Suppressor macrophage treated with lipopolysaccharide for 1 hour (primary cell): ENCODE measurements at places on chromosomes 4 and X.

DNA sequence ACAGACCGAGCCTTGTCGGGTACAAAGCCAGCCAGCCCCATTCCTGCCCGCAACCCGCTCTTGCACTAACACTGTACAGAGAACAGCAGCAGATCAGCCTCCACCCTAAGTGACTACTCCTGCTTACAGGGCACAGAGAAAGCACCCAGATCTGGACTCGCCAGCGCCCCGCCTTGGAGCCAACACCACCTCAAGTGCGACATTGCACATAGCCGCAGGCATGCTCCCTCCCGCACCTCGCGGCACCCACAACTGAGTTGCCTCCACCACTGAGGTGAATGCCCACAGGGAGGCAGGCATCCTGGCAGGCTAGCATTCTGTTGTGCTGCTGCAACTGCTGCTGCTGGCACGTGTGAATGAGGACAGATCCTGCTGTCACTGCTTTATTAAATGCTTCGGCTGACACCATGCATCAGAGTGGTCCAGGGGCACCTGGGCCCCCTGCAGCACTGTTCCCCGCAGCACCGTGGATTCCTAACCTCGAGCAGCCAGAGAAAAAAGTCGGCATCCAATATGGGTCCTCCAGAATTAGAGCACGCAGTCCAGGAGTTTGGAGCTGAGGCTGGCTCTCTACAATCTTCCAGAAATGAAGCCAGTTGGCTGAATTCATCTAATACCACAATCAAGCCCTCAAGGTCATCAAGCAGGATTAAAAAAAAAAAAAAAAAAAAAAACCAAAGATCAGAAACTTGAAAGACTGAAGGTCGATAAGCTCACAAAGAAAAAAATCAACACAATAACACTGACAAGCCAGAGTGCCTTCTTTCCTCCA is 352.9 kb downstream of the GASK1B start:
- DNase-seq, result no peak

DNA sequence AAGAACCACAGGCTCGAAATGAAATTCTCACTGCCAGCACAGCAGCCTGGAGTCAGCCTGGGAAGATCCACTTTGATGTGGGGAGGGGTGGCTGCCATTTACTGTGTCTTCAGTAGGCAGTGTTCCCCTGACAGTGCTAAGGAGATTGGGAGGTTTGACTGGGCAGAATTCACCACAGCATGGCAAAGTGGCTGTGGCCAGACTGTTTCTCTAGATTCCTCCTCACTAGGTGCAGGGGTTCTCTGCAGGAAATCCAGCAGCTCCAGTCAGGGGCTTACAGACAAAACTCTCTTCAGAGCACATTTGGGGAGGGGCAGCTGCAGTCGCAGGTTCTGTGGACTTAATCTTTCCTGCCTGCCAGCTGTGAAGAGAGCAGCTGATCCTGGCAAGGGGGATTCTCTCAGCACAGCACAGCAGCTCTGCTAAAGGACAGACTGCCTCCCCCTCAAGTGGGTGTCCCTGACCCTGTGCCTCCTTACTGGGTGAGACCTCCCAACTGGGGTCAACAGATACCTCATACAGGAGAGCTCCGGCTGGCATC is 1174.0 kb downstream of the RAPGEF2 start:
- no peak for DNase-seq

DNA sequence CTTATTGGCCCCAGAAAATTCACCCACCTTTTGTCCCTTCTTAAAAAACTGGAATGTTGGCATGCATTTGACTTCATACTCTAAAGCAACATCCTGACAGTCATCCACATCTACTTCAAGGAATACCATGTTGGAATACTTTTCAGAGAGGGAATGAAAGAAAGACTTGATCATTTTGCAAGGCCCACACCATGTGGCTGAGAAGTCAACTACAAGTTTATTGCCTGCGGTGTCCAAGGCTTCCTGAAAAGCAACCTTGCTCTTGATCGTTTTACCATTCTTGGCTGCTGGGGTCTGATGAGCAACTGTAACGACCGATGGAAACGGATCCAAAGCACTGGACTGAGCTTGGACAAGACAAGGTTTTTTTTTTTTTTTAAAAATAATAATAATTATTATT is 9.3 kb downstream of the SEPTIN11 start:
- no peak for DNase-seq

GRCh38 chr4:12846368-12846767 is 637.8 kb downstream of the RAB28 start:
- no peak for DNase-seq

DNA sequence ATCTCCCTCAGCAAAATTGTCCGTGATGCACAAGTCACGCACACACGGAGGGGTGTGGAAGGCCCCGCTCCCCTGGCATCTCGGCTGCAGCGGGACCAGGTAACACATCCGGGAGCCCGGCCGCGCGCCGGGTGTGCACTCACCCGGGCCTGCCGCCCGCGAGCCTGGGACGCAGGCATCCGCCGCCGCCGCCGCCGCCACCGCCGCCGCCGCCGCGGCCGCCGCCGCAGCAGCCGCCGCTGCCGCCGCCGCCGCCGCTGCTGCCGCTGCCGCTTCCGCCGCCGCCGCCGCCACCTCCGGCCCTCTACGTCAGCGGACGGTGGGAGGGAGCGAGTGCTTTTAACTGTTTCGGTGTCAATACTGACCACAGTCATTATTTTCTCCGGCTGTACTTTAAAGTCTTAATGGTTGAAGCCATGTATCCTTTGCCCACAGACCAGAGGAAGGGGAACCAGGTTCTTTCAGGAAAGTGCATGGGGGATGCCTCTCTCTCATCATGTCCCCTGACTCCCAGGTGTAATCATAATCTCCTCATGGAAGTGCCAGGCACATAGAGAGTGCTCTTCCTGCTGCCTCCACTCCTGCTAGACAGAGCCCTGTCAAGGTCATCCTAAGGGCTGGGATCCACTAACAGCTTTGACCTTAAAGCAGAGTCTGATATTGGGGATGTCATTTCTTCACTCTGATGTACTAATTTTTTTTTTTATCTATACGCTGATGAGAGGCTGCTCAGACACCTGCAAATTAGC is 38.0 kb downstream of the MAGEE2 start:
- peak; percentile 55 for DNase-seq

DNA sequence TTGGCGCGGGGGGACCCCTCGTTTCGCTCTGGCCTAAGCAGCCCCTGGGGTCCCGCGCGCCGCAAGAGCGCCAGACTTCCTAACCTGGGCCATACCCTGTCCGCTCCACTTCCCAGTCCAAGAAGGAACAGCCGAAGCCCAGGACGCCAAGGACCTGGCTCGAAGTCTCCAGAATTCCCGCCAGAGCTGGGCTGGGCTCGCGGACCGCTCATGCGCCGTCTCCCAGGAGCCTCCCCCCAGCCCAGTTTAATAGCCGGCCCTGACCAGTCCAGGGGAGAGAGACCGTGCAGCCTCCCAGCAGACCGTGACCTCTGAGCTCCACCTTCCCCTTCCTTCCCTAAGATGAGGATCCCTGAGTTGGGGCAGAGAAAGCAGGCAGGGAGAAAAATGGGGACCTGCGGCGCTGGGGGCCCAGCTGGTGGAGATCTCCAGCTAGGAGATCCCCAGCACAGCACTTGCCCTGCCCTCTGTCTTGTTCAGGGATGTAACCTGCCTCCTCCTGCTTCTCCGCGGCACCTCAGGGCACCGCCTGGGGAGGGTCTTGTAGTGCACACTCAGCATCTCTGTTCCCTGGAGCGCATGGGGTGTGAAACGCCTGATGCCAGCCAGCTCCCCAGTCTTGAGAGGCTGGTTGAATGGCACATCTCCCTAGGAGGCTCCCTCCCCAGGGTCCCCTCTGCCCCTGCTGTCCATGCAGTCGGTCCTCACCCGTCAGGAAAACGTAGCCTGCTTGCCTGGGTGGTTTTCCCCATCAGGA is 1.2 kb upstream of the LETM1 start:
- no peak for DNase-seq

- no peak for DNase-seq
Measured at GRCh38 chrX:10022580-10023245, 55.6 kb downstream of the CLDN34 start.

GRCh38 chrX:134847133-134847532 is 143.7 kb upstream of the SMIM10 start:
- no peak for DNase-seq

GRCh38 chr4:25722964-25723363 is 67.3 kb downstream of the SLC34A2 start:
- DNase-seq, result no peak

- DNase-seq, result no peak
Measured at GRCh38 chr4:106854569-106855351, 181.4 kb downstream of the DKK2 start.

- DNase-seq, result no peak
Measured at GRCh38 chr4:23878912-23879732, 10.7 kb downstream of the PPARGC1A start.

DNA sequence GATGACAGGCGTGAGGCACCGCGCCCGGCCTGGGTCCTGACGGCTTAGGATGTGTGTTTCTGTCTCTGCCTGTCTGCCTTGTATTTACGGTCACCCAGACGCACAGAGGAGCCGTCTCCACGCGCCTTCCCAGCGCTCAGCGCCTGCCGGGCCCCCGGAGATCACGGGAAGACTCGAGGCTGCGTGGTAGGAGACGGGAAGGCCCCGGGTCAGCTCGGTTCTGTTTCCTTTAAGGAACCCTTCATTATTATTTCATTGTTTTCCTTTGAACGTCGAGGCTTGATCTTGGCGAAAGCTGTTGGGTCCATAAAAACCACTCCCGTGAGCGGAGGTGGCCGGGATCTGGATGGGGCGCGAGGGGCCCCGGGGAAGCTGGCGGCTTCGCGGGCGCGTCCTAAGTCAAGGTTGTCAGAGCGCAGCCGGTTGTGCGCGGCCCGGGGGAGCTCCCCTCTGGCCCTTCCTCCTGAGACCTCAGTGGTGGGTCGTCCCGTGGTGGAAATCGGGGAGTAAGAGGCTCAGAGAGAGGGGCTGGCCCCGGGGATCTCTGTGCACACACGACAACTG is 1.3 kb downstream of the SHOX start:
- DNase-seq, result no peak

GRCh38 chrX:11349661-11350337 is 56.6 kb downstream of the AMELX start:
- peak; percentile 61 for DNase-seq

- no peak for DNase-seq
Measured at GRCh38 chr4:113232194-113232593, 182.7 kb downstream of the ANK2 start.

GRCh38 chrX:44669626-44670025 is 127.0 kb upstream of the FUNDC1 start:
- DNase-seq, result no peak

DNA sequence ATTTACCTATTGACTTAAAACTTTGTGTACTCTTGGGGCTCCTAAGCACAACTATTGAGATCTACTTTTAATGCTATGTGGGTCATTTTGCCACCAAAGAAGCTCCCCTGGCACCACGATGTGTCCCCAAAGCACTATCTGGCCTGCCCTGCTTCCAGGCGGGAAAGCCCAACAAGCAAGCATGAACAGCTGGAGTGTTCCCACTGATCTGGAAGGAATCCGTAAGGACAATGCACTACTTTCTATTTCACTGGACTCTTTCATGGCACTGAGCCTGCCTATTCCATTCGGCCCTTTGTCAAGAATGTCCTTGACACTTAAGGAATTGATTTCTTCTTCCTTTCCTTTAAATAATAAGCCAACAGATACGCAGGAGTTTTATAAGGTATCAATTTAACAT is 38.8 kb downstream of the GRIA3 start:
- DNase-seq, result no peak

DNA sequence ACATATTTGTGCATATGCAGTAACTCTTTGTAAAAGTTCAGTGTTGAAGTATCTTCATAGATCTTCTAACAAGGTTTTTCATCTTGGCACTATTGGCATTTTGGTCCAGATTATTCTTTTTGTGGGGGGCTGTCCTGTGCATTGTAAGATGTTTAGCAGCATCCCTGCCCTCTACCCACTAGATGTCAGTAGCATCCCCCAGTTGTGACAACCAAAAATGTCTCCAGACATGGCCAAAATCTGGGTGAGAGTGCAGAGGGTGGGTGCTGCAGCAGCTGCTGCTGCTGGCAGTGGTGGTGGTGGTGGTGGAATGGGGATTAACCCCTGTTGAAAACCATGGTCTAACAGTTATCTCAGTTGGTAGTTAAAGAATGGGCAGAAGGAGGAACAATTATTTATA is 370.0 kb downstream of the GPAT3 start:
- no peak for DNase-seq

DNA sequence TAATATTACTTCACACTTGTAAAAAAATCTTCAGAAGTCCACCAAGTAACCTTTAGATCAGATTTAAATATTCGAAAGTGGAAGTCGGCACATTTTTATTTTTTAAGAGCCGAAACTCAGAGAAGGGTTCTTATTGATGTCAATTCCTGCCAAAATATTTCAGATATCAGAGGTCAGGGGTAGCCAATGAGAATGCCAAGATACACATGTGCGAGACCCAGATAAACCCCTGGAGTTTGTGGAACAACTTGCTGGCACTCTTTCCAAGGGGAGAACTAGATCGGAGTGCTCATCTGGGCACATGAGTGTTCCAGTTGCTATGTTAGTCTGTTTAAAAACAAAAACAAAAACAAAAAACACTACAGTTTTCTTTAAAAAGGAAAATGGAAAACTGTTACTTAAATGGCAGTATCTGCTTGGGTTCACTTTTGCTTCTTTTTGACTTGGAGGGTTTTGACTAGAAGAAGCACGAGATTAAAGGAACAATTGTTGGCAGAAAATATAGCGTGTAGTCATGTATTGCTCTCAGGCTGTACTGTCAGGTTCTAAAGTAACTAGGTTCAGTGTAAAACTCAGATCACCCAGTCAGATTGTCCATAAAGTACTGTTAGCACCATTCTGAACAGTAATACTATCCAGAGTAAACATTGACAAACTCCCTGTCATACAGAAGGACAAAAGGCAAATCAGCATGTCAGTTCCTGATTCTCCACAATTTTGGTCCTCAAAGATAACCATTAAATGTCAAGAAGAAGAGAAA is 188.0 kb upstream of the PACRGL start:
- DNase-seq, result no peak
